ENCODE measurements at places on chromosomes 3 and 15.
A peak's percentile ranks its signal among the peaks of the same experiment; 100 is the strongest.

- peak; percentile 42 for DNase-seq
Measured at GRCh38 chr3:32374788-32375595, 16.7 kb upstream of the CMTM7 start.

GRCh38 chr15:31597466-31597865 is 270.8 kb downstream of the KLF13 start:
- no peak for DNase-seq

- no peak for DNase-seq
Measured at GRCh38 chr15:34791701-34792100, 3.6 kb downstream of the ACTC1 start.

GRCh38 chr15:26242565-26243071 is 379.5 kb upstream of the ATP10A start:
- DNase-seq: no peak

DNA sequence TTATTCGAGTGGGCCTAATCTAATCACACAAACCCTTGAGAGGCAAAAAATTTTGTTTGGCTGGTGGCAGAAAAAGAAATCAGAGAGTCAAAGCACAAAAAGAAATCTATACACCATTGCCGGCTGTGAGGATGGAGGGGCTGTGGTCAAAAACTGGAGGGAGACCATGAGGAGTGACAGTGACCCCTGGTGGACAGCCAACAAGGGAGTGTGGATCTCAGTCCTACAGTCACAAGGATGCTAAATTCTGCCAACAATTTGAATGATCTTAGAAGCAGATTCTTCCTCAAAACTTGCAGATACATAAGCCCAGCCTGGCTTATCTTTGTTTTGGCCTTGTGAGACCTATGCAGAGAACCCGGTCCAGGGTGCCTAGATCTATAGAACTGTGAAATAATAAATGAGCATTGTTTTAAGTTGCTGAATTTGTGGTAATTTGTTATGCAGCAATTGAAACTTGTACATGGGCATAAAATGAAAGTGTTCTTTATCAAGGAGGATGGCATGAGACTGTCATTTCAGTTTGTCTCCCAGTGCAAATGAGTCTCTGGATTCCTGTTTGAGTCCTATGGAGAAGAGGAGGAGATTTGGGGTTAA is 103.0 kb upstream of the ARHGEF26 start:
- DNase-seq: no peak

GRCh38 chr3:54531741-54532140 is 396.1 kb downstream of the LRTM1 start:
- DNase-seq: no peak

- no peak for DNase-seq
Measured at GRCh38 chr15:90402223-90402622, 14.2 kb downstream of the IQGAP1 start.

GRCh38 chr15:85579957-85580694 is 199.7 kb downstream of the AKAP13 start:
- no peak for DNase-seq

DNA sequence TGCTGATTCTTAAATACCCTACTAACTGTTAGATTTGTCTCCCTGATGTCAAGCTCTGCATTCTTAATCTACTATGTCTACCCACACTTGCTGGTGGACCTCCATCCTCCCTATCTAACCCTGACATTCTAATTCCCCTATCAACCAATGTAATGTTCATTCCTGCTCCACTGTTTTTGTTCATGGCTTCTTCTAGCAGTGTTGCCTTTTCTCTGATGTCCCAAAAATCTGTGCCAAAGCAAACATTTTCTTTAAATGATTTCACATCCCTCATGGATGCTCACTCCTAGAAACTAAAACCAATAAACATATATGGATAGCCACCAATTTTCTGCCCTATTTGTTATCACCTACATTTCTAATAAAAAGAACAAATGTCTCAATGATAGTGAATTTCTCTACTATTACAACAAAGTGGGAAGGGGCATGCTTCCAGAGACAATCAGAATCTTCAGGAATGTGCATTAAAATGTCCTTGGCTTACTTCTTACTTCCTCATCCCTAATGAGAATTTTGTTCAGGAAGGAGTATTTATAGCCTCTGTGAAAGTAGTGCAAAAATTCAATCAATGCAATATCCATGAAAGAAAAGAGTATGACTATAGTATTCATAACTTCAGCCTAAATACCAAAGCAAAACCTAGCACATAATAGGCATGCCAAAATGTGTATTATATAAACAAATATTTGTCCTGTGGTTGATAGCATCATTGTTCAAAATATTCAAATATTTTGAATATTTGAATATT is 273.3 kb downstream of the ZNF385D start:
- DNase-seq: no peak

- DNase-seq: no peak
Measured at GRCh38 chr3:34261001-34261385, 462.6 kb downstream of the PDCD6IP start.

DNA sequence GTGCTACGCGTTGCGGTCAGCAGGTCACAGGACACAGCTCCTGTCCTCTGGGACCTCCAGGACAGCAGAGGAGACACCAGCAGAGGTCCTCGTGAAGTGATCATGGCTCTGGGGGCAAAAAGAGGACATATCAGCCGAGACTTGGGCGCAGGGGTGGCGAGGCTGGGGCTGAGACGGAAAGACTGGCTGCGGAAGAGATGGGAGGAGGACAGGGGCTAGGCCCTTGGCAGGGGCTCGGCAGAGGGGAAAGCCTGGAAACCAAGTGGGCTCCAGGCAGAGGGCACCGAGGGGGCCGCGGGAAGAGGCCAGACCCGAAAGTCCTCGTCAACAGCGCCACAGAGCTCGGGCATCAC is 4.9 kb upstream of the CFAP100 start:
- no peak for DNase-seq

GRCh38 chr3:128144512-128145187 is 8.6 kb upstream of the EEFSEC start:
- DNase-seq: no peak

DNA sequence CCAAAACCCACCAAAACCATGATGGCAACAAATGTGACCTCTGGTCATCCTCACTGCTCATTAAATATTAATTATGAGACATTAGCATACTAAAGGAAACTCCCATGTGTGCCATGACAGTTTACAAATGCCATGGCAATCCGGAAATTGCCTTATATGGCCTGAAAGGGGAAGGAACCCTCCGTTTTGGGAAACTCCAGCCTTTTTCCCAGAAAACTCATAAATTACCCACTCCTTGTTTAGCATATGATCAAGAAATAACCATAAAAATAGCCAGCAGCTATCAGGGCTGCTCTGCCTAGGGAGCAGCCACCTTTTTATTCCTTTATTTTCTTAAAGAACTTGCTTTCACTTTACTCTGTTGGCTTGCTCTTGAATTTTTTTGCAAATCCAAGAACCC is 992.7 kb downstream of the NTRK3 start:
- no peak for DNase-seq

GRCh38 chr3:128502712-128503111 is 9.7 kb upstream of the GATA2 start:
- no peak for DNase-seq

DNA sequence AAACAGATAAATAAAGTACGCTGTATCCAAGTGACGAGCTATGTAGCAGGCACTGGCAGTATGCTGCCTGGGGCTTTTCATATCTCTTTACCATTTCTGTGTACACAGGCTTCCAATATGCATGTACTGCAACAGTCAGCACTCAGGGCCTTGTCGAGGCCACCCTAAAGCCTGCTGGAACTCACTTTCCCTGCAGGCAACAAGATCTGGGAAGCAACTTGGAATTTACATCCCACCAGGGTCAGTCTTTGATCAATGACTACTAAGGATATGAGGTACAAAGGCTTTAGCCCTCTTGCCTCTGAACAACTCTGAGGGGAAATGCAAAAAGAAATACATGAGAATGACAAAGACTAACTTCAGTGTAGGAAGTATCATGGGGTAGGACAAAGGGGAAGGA is 101.8 kb upstream of the ARL6 start:
- DNase-seq: no peak

All from stimulated activated CD8-positive, alpha-beta memory T cell treated with anti-CD3 and anti-CD28 coated beads, Interleukin-4, amount 100 ng/mL, for 1 hour (primary cell).